NCI-H2107 (cell line): ENCODE measurements at places on chromosomes 6 and 20.

- no peak for DNase-seq
These were observed 147.4 kb downstream of the HDGFL1 start for GRCh38 chr6:22716721-22717120.

DNA sequence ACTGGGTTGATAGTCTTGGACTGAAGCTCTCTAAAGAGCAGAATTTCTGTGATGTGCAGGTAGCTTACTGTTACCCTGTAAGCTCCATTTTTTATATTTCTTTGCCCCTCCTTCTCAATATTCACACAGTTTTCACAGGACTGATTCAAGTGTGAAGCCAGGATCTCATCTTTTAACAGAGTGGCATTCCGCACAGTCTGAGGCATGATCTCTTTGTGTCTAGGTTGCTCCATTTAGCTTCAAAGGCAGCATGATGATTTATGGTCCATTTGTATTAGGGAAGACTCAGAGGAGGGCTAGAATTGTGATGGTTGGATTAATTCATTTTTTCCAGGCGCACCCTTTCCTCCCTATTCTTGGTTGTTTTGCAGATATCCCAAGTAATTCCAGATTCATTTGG lies 43.5 kb downstream of the CARMIL1 start:
- DNase-seq, result no peak

- DNase-seq, result no peak
These were observed 45.3 kb upstream of the HDDC2 start for GRCh38 chr6:125346926-125347563.

DNA sequence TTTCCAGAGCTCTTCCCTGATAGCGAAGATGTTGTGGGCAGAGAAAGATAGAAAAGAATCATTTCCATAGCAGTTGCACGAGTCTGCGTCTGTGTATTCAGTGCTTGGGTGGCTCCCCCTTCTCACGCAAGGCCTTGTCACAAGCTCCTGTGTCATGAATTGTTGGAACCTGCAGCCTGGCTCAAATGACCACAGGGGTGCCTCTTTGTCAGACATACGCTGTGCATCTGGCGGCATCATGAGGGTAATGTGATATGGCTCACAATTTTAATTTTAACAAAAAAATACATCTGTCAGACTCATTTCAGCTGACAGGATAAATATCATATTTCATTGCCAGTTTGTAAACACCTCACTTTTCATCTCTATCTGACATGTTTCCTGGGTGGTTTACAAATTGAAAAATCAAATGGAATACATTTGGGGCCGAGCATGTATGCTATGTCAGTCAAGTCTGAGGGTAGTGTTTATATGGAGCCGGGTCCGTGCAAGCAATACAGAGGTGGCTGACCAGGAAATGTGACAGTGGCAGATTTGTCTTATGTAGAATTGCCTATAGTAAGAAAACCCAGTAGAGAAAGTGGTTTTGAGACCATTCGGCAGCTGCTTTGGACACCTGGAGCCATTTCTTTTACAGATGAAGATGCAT lies 90.9 kb downstream of the CAP2 start:
- peak; percentile 23 for DNase-seq

- no peak for DNase-seq
These were observed 83.5 kb downstream of the TRERF1 start for GRCh38 chr6:42368181-42368580.

- DNase-seq, result no peak
These were observed 4.6 kb downstream of the SLC2A4RG start for GRCh38 chr20:63744158-63744557.

- no peak for DNase-seq
These were observed 20.1 kb downstream of the EFCAB8 start for GRCh38 chr20:32878820-32879219.
